ENCODE measurements at places on chromosomes 6 and 20.

DNA sequence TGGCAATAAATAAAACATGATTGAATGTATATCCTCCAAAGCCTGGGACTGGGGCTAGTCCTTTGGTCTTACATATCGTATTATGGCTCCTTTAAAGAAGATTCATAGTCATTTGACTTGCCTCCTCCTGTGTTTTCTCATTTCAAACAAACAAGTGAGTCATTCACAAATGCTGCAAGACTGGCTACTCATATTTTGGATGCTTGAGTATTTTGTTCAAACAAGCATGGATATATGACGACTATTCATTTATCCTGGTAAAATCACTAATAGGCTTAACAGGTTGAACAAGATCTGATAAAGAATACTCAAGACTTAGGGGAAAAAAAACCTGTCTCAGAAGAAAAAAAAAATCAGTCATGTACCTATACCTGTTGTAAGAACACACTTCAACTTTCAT, 111.1 kb upstream of the CCDC28A start:
- DNase-seq = no peak

GRCh38 chr6:75932067-75932466, 140.4 kb downstream of the IMPG1 start:
- no peak for DNase-seq

DNA sequence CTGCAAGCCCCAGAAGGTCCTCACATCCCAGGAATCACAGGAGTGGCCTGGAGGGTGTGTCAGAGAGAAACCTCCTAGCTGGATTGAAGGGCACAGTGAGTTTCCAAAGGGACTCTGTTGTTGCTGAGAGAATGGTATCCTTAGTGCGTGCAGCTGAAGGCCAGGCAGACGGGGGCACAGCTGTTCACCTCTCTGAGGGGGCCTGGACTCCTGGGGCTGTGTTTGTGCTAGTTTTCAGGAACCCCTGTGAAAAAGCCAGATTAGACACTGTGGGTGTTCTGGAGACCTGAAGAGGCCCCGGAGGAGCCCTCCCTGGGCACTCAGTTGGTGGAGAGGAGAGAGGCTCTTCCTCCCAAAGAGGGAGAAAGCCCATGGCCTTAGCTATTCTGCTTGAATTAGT, 223.4 kb downstream of the FARS2 start:
- DNase-seq = no peak

DNA sequence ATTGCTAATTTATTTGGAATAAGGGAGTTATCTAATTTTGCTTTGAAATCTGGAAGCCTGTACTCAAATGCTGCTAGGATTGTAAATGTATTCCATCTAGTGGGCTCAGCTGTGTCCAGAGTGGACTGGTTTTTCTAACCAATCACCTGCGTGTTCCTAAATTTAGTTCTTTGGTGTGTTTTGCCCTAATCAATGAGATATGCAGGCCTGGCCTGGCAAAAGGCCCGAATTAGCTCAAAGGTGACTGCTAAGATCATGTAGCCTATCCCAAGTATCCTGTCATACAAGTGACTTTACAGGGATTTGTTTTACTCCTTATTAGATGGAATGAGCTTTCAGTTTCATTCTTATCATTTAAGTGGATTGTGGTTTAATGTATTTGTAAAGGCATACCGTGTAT, 51.3 kb upstream of the ARMC2 start:
- no peak for DNase-seq

GRCh38 chr6:19070520-19070919, 683.4 kb downstream of the RNF144B start:
- DNase-seq = no peak

- DNase-seq = no peak
Measured at GRCh38 chr6:113595911-113596376, 261.2 kb upstream of the MARCKS start.

DNA sequence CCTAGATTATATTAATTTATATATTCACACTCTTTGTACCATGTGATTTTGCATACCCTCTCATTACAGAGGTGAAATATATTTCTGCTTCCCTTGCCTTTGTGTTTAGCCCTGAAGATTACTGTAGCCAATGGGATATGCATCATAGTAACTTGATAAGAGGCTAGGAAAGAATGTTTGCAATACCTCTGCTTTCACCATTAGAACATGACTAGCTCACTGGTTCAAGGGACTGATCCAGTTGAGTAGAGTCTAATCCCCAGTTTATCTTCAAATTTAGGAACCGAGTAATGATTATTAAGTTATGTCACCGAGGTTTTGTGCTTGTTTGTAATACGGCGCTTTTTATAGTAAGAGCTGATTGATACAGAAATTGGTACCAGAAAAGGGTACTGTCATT, 552.6 kb upstream of the GJE1 start:
- no peak for DNase-seq

- DNase-seq = no peak
Measured at GRCh38 chr6:162728197-162728596, 423 bp downstream of the PACRG start.

- DNase-seq = no peak
Measured at GRCh38 chr6:118665011-118665410, 13.6 kb upstream of the CEP85L start.

Measured in stimulated activated CD4-positive, alpha-beta T cell treated with anti-CD3 and anti-CD28 coated beads, Interleukin-1b, Interleukin-23, amount 100 ng/mL, for 1 hour (primary cell).